ENCODE measurements at places on chromosomes 13 and 19.

- DNase-seq, result no peak
Measured at GRCh38 chr13:28550091-28550490, 55.2 kb upstream of the FLT1 start.

- DNase-seq, result no peak
Measured at GRCh38 chr13:72170571-72170970, 303.6 kb upstream of the DACH1 start.

GRCh38 chr19:2332341-2333026 lies 4.0 kb downstream of the SPPL2B start:
- DNase-seq, result no peak

DNA sequence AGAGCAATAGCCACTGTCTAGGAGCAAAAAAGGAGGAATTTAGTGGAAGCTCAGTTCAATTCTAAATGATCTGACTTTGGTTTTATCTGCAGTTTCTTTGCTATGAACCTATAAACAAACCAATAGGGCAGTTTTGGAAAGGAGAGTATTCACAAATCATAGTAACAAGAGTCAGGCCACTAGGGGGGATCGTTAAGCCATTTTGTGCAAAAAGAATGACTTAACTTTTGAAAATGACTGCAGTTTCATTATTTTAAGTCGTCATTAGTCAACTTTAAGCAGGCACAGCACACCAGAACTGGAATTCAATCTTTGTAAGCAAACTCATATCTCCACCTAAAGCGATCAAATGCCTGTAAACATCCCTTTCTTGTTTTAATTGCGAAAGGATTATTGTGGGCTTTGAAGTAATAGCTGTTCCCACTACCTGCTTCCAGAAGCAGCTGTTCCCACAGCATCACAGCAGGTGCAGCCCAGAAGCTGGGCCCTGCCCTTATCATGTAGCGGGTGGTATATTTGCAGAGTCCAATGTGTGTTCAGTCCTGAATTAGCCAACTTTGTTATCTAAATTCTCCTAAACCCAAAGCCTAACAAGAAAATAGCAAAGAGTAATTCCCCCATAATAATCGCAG lies 51.5 kb downstream of the SOX21 start:
- peak; percentile 42 for DNase-seq

DNA sequence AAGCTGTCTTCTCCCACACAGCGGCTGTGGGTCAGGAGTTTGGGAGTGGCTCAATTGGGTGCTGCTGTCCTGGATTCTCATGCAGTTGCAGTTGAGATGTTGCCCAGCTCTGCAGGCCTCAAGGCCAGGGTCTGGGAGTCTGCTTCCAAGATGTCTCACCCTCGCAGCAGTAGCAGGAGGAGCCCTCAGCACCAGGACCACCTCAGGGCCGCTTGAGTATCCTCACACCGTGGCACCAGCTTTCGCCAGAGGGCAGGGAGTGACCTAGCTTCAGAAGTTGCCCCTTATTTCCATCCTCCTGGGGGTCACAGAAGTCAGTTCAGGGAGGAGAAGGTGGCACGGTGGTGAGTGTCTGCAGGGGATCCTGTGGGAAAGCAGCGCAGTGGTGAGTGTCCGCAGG lies 20.9 kb downstream of the TFDP1 start:
- DNase-seq, result no peak

DNA sequence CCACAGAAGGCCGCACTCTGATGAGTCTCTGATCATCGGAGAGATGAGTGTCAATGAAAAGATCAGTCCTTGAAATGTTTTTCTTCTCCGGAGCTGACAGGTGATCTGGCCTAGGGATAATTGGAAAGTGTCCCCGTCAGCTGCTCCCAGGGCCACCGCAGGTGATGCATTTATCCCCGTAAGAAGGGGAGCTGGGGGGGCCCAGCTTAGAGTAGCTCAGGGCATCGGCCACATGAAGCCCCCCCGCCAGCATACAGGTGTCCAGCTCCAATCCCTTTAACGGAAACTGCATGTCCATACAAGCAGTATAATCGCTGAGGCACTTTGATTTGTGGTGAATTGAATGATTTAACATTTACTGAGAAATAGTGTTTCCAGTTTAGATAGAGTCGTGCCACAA lies 27.7 kb downstream of the ATP4B start:
- DNase-seq, result no peak

- DNase-seq, result no peak
Measured at GRCh38 chr13:19185865-19186645, 4.4 kb upstream of the TUBA3C start.

DNA sequence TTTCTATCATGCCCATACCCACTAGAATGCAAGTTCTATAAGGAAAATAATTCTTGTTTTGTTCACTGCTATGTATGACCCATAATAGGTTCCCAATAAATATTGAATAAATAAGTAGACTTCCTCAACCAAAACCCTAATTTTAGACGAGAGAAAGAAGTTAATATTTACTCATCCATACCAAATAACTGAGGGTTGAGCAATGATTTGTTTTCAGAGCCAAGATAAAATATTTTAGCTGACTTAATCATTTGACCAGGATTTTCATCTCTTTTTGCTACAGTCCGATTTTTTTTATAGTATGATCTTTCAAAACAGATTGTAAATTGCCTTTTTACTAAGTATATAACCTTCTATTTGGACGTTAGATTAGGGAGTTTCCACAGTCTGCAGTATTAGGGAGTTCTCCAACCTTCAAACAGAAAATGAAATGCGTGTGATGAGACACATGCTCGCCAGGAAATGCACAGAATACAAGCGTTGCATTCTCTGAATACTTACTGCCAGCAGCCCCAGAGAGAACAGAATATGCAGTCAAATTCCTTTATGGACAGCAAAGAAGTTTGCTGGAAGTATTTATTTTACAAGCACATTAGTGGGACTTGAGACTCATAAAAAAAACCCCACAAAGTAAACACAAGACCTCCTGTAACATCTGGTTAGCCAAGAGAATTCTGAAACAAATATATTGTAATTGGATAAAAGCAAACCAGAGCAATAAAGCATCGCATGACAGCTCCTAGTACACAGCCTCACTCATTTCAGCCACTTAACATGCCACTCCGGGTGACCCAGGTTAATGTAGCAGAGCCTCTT lies 230.0 kb downstream of the MYO16 start:
- DNase-seq, result no peak

DNA sequence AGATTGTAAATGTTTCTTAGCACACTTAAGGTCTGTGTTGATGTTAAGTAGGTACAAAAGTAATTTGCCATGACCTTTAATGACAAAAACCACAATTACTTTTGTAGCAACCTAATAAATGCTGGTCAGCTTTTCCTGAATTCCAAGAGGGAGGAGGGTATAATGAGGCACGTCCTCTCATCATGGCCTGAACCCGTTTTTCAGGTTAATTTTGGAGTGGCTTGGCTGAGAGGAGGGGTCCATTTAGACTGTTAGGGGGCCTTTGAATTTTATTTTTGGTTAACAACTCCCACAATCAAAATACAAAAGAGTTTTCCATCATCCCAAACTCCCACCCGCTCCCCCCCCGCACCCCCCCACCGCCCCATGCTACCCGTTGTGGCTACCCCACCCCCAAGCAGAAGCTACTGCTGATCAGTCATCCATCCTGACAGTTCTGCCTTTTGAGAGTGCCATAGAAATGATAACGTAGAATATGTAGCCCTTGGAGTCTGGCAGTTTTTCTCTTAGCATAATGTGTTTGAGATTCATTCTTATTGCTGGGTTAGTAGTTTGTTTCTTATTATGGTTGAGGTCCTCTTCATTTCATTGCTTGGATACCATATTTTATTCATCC lies 14.4 kb upstream of the PLEKHF1 start:
- no peak for DNase-seq

DNA sequence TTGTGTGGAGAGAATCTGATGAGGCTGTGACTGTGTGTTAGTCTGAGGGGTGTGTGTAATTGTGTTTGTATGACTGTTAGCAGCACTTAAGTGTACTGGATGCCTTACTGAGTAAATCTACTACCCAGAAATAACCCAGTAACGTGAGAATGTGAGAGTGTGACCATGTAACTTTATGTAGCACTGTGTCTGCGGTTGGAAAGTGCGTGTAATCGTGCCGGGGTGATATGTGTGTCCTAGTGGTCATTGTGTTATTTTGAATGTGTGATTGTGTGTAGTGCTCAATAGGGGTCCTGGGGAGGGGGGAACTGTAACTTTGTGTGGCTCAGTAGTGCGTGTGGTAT lies 550 bp downstream of the ZNF383 start:
- no peak for DNase-seq

- DNase-seq, result no peak
Measured at GRCh38 chr19:12880551-12881171, 588 bp downstream of the DNASE2 start.

DNA sequence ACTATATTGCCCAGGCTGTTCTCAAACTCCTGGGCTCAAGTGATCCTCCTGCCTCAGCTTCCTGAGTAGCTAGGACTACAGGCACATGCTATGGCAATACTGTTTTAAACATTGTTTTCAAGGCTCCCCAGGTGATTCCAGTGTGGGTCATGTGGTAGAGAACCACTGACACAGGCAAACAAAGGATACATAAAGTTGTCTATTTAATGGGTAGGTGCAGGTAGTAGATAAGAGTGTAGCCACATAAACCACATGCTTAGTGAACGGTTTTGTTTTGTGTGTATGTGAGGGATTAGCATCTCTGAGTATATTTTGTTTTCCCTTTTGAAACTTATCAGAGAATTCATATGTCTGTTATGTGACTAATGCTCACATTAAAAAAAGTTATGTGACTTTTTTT lies 36.7 kb downstream of the USPL1 start:
- DNase-seq, result no peak

DNA sequence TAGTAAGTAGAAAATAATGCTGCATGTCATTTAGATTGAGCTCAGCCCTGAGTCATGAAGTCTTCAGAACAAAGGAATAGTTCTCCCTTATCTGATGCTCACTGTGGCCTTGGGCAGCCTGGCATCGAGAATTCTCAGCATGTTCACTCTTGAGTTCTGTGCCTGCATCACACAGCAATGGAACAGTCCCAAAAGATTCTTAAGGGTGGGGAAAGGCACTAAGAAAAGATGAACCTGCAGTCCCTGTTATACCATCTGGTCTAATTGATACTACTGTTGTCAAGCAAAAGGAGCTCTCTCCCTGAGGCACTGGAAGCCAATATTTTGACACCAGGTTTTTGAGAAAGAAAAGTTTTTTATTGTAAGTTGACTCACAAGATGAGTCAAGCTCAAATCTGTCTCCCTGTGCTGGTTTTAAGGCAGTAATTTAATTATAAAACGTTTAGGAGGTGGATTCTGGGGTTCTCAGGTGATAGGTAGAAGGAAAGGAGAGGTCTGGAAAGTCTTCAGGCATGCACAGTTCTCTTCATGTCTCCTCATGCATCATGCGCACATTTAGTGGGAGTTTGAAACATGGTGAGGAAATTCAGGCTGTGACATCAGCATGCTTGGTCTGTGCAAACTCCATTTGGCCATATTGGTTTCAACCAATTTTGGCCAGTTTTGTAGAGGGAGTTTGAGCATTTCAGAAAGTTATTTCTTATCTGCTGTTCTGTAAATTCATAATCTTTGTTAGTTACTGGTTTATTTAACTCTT lies 38.1 kb upstream of the ZNF766 start:
- DNase-seq, result no peak

DNA sequence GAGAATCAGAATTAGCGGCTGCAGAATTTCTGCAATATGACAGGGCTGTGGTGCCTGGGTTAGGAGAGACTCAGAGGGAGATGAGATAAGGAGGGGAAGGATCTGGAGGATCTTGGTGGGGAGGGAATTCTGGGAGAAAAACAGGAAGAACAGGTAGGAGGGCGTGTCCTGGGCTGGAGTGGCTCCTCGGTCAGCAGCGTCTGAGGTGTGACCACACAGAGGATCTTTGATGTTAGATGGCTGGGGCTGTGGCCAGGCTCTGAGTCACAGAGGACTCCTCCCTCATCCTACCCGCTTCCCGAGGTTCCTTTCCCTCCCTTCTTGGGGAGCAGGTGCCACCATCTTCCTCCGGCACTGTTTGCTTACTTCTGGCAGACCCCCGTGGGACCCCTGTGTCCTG lies 6.4 kb upstream of the KLK6 start:
- no peak for DNase-seq

DNA sequence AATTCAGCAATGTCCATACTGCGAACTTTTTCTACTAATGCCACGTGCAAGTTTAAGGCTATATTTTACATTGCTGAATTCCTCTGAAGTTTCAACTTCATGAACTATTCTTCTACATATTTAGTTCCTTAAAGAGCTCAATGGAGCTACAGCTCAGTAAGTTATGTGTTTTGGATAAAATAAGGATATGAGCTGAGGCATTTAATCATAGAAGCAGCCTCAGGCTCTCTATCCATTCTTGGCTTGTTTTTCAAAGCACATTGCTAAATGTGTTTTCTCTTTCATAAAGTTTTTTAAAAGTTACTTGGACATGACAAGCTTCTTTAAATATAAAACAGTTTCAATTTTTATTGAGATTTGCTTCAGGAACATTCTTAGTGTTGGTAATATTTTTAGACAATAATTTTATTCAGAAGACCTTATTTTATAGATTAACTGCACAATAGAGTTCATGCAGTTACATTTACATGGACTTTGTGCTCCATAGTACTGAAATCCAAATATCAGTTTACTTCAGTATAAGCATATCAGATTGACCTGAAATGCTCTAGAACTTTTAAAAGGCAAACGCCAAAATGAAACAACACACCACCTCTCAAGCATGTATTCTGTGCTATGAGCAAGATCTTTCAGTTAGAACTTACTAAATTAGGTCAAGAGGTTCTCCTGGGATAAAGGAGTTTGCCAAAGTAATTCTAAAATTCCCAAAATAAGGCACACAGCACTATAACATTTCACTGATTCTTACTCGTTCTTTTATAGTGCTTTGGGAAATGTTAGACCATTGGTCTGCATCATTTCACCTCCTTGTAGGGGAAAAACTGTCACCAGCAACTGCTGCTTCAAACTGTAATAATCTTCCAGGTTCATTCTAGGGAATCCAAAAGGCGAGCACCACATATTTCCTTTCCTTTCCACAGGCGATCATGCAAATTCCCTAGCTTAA lies 275.5 kb downstream of the ENOX1 start:
- no peak for DNase-seq

DNA sequence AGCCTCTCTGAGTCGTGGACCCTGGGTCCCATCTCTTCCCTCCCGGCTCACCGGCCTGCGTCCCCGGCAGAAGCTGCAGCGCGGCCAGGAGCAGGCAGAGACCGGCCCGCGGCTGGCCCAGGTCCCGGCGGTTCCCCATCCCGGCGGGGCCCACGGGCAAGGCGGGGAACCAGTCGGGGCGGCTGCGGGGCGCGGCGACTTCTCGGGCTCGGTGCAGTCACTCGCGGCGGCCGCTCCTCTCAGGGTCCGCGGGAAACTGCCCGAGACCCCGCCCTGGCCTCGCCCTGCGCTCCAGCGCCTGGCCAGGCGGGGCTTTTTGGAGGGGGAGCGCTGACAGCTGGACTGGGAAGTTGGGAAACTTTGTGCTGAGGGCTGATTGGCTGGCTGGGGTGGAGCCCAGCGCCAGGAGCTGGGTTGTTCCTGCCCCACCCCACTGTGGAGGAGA lies at the start of gene COL5A3:
COL5A3 (minus strand) TSS at position 258 of the 445 bp plus-strand sequence; CDS start at position 139, 119 bp downstream.
- no peak for DNase-seq

DNA sequence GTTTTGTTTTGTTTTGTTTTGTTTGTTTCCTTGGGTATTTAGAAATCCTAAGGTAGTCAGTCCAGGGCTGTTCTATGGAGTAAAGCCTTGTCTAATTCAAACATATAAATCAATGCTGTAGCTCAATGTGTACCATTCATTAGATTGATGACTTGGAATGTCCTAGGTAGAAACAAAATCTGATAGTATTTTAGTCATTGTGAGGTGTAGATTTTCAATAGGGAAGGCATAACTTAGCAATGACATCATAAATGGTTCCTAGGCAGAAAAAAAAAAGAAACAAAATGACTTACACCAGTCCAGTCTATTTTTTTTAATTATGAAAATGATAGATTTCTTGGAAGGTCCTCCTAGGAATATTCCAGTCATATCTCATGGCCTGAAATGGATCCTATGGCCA lies 189.9 kb downstream of the SPRY2 start:
- DNase-seq, result no peak

- DNase-seq, result no peak
Measured at GRCh38 chr13:100666124-100666523, 8.5 kb downstream of the TMTC4 start.

All from NCI-H510A treated with DMSO at 0.1 percent for 48 hours (cell line).